ENCODE measurements at places on chromosomes 11 and 22. TPM values are rescaled to one million over a fixed set of nuclear protein-coding genes. Genes with fewer than 3 reads are reported as not detected.

DNA sequence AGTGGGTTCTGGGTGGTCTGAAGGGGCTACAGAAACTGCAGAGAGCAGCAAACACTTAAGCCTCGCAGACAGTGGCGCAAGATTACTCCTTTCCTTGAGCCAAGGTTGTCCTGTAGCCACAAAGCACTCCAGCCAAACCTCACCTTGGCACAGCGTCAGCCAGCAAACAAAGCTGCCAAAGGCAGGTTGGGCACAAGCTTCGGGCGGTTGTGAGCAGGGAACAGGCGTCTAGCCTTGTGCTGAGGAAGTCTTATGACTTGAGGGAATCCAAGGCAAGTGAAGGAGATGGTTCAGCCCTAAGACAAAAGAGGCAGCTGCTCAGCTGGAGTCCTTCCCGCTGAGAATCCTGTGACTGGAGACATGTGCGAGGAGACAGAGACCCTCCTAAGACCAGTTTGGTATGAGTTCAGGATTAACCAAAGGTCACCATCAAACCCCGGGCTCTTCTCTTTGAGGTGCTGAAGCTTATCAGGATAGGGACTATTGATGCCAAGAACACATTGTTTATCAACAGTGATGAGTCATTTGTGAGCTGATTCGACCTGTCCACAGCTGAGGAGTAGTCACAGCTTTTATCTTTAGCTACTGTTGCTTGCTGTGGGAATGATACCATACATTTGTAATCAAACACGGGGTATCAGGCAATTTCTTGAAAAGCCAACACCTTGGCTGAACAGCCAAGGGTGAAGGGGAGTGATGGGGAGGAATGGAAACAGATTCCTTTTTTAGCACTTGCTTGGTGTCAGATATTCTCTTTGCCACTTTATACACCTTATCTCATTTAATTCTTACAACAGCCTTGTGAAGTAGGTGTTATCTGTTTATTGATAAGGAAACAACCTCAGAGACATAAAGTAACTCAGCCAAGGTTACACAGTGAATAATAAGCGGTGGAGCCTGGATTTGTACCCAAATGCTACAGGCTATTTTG is 4.6 kb downstream of the ADM start:
- peak; percentile 71 for DNase-seq

GRCh38 chr22:36900880-36901279 is 12.5 kb upstream of the CSF2RB start:
- no peak for DNase-seq

Gene NLRP14
- total RNA-seq = not detected

DNA sequence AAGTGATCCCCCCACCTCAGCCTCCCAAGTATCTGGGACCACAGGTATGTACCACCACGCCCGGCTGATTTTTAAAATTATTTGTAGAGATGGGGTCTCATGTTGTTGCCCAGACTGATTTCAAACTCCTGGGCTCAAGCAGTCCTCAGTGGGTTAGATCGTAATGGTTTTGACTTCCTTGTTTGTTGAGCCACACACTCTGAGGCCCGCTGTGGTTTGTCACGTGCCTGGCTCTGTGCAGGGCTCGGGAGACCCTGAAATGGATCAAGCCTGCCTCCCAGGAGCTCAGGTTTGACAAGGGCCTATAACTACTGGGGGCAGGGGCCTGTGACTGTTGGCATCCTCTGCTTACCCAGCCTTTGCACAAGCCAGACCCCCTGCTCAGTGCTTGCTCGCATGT is 68.1 kb downstream of the MPPED1 start:
- DNase-seq = no peak

GRCh38 chr11:85752890-85753581 is 57.9 kb downstream of the SYTL2 start:
- peak; percentile 6 for DNase-seq

Gene SLC22A25
- not detected for total RNA-seq

DNA sequence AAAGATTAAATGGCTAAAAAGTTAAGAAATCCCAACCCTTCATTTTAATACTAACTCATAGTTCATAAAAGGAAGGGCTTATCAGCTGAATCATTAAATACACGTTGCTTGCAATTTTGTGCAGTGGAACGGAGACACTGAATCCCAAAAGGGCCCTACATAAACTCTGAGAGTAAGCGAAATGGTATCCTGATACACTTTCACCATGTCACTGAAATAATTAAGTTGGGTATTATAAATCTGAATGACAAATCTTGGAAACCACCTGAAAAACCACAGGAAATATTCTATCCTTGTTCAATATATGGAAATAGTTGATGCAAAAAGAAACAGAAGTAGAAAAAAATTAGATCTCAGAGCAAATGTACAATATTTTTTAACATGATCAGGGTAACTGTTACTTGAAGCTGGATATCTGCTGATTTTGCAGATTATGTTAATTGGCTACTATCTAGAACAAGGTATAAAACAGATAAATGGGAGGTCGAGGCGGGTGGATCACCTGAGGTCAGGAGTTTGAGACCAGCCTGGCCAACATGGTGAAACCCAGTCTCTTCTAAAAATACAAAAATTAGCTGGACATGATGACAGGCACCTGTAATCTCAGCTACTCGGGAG is 55.1 kb downstream of the MAML2 start:
- DNase-seq = no peak

DNA sequence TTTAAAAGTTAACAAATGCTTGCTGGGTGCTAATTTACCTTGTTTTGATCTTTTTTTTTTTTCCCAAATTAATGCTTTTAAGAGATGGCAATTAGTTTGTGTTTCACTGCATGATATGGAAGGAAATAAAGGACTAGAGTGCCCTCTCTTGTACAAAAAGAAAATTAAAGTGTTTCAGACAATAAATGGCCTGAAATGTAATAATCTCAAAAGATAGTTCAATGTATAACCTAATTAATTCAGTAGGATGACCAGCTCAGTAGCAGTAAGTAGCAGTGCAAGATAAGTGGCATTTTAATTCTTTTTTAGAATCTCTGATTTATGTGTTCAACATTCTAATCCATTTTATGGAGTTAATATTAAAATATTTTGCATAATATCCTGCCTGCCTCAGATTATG is 39.9 kb upstream of the MYO18B start:
- peak; percentile 5 for DNase-seq

- no peak for DNase-seq
Observed at GRCh38 chr11:61587951-61588727, 7.3 kb upstream of the SYT7 start.

- no peak for DNase-seq
Observed at GRCh38 chr11:123437236-123437979, 7.3 kb downstream of the GRAMD1B start.

DNA sequence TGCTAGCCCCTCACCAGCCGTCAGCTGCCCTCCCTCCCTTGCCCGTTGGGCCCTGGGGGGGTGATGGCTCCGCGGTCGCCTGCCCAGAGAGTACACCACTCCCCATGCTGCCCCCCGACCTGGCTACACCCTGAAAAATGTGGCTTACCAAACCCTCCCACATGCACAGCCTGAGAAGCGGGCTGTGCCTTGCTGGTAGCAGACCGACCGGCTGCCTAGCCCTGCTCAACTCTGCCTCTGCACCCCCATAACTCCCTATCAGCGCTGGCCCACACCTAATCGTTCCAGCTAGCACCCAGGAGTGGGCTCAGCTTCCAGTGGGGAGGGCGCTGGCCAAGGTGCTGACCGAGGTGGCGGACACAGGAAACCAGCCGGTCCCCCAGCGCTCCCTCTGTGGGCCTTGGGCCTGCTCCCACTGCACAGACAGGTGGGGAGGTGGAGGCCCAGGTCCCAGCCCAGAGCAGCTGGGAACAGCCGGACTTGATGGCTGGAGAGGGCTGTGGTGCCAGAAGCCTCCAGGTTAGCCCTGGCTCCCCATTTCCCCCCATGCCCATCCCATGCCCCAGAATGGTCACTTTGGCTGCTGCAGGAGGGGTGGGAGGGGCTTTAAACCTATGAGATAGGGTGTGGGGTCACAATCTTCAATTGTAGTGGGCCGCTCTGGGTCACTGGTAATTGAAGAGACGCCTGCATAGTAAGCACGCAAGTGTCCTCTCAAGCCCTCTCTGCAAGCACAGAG is 32.1 kb upstream of the PRODH start:
- DNase-seq = peak; percentile 27

DNA sequence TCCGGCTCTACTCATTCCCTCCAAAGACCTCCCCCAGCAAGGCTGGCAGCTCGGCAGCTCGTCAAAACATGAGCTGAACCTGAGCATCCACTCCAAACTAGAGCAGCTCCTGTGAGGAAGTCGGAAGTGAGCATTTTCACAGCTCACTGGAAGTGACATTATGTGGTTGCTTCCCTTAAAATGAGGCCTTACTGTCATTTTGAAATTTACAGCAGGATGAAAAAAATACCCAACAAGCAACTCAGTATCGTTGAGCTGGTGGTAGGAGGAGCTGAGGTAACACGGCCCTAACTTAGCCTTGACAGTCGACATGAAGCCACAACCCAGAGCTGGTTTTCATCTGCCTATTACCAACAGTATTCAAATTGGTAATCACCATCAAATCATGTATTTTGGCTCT is 38.0 kb upstream of the ARFGAP3 start:
- DNase-seq = peak; percentile 41

DNA sequence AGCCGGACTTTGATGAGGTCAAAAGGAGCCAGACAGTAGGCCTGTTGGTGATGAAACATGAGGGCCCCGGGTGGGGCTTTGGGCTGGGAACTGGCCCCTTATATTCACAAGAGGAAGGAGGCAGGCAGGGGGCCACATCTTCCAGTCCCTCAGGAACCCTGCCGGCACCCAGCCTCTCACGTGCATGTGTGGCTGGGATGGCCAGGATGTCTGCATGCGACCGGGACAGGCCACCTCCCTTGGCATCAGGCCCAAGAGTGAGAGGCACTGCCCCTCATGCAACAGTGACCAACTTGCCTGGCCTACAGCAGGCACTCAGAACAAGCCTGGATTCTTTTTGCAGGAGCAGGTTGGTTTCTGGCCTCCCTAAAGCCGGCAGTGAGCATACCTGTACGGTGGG is 5.4 kb downstream of the SLC25A45 start:
- DNase-seq = no peak

- DNase-seq = no peak
Observed at GRCh38 chr11:10550503-10551289, 9.7 kb upstream of the RNF141 start.

Gene GLB1L2
- 0.22 TPM for total RNA-seq

DNA sequence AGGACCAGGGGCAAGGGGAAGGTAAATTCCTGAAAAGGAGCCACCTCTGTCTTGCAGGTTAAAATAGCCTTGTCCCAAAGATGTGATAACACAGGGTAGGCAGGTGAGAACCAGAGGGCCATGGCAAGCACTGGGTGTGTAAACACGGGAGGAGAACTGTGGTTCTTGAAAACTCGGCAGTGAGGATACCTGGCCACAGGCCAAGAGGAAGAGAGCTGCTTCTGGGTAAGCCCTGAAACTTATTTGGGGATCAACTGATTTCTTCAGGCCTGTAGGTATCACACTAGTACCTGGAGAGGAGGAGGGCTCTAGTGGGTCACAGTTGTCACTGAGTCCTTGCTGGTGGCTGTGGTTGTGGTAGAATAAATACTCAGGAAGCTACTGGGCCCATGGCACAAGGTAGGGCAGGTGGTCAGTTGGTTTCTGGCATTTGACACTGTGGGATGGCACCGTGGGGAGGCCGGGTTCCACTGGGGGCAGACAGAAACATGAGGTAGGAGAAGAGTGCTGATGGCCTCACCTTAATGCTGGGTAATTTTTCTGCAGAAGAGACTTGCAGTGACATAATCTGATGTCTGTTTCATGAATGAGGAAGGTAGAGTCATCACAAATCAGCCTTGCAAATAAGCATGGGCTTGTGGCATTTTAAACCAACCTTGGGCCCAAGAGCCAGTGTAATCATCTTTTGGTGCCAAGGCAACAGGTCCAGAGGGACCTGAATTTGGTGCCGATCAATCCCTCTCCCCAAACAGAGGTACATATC is 22.0 kb downstream of the AMPD3 start:
- DNase-seq = no peak

- no peak for DNase-seq
Observed at GRCh38 chr11:45654231-45655011, 11.0 kb downstream of the CHST1 start.

GRCh38 chr22:44030051-44030701 is 6.1 kb downstream of the PARVB start:
- no peak for DNase-seq

GRCh38 chr11:111335549-111335948 is 37.2 kb downstream of the POU2AF3 start:
- no peak for DNase-seq

GRCh38 chr11:71462726-71463125 is 9.7 kb downstream of the NADSYN1 start:
- no peak for DNase-seq

GRCh38 chr11:82927264-82927880 is 25.8 kb downstream of the DDIAS start:
- peak; percentile 70 for DNase-seq

GRCh38 chr11:125583496-125583895 is 9.2 kb upstream of the STT3A start:
- no peak for DNase-seq

Gene NNMT
- 316 TPM for total RNA-seq

DNA sequence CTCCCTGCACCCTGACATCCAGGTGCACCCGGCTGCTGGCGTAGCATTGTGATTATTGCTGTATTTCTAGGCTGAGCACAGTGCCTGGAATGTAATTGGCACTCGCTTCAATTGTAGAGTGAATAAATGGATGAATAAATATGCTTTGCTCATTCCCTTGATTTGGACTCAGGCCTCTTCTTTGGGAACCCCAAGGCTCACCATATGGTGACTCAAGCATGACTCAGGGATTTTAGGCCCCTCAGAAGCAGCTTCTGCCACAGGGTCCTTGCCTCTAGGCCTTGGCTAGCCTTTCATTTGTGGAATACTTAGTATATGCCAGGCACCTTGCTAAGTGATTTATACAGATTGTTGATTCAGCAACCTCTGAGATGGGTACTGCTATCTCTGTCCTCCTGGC is 78.9 kb downstream of the GRIK4 start:
- DNase-seq = no peak

GRCh38 chr11:73452726-73453125 is 76.5 kb downstream of the RELT start:
- DNase-seq = no peak

Gene RPL27A
- total RNA-seq = 995 TPM

DNA sequence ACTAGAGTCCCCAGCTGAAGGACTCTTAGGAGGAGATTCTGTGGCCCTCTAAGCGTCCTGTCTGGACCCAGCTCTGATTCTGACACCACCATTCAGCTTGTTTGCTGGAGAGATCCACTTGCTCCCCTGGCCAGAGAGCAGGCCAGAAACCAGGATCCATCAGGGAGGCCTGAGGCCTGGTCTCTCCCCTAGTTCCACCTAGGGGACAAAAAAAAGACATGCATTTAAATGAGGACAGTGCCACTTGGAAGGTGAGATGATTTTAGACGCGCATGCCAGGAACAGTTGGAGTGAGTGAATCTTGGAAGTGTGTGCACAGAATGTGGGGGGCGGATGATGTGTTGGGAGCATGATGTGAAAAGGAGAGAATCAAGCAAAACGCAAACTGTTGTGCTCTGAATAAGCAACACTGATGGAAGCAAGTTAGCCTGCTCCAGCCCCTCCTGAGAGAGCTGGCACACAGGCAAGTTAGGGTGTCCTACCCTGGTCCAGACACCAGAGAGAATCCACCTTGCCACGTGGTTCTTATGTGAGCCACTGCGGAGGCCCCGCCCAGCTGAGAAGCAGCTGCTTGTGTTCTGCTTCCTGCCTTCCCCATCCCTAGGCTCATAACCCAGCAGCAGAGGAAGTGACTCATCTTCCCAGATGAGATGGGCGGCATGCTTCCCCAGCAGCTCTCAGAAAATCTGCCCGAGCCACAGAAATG is 8.0 kb upstream of the SLCO2B1 start:
- peak; percentile 97 for DNase-seq
